Stimulated activated CD4-positive, alpha-beta T cell treated with anti-CD3 and anti-CD28 coated beads, Interleukin-15, amount 100 ng/mL, for 48 hours (primary cell): ENCODE measurements at places on chromosomes 4 and X.

GRCh38 chrX:124641737-124642491, 295.6 kb downstream of the SH2D1A start:
- DNase-seq = no peak

- DNase-seq = no peak
Measured at GRCh38 chr4:46894826-46895225, 14.2 kb downstream of the COX7B2 start.

- no peak for DNase-seq
Measured at GRCh38 chr4:2583092-2583491, 46.6 kb downstream of the FAM193A start.

- no peak for DNase-seq
Measured at GRCh38 chrX:139930916-139931645, 1.8 kb downstream of the ATP11C start.

DNA sequence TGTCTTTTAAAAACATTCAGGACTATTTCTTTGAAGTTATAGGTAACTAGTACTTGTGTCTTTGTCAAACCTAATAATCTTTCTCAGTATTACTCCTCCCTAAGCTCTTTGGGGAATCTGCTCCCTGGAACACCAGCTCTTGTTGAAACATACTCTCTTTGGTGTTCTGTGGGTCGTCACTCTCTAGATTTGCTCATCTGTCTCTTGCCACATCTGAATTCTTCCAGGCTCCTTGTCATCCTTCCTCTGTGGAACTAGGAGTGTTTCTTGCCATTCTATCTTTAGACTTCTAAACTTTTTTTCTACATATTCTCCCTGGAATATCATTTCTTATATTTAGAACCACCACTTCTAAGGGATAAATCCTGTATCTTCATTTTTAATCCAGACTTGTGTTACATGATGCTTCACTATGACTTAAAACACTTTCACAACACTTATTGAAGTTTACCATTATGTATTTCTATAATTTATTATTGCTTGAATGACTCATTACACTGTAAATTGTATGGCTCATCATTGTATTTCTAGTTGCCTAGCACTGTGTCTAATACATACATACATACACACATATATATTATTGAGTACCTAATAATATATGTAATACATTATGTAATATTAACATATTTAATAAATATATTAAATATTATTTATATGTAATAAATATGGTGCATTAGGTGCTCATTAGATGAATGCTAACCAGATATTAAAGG, 186.1 kb downstream of the TMA16 start:
- no peak for DNase-seq

DNA sequence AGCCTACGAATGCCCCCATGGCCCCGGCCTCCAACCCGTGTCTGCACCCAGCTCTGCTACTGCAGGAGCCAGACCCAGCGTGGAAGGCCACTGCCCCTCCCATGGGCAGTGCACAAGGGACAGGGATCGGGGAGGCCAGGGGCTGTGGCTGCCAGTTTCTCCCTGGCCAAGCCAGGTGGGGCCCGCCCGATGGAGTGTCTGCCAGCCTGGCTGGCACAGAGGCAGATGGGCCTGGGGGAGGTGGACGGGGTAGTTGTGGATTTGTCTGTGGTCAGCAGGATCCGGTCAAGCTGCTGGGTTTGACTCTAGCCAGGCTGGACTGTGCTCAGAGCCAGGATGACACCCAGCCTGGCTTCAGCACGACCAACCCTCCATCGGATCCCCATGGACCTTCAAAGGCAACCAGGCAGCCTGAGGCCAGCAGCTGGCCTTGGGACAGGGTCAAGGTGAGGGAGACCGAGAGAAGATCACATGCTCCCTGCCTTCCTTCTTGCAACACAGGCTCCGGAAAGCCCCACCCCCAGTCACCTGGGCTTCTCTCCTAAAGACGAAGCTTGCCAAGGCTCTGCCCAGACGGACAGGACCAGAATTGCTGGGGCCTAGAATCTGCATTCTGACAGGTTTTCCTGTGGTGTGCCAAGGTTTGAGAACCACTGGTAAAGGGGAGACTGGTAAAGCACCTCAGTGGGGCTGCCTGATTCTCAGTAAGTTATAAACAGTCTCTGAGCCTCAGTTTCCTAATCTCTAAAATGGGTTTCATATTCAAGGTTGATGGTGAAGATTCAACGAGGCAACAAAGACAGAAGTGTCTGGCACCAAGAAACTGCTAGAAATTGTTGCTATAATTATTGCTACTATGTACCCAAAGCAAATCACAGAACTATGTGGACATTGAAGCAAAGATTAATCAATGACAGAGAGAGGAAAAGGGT, 78.6 kb downstream of the PPP2R2C start:
- DNase-seq = no peak

GRCh38 chr4:171583790-171584189, 229.4 kb upstream of the GALNTL6 start:
- no peak for DNase-seq

GRCh38 chrX:67351411-67351810, 192.4 kb upstream of the AR start:
- no peak for DNase-seq

DNA sequence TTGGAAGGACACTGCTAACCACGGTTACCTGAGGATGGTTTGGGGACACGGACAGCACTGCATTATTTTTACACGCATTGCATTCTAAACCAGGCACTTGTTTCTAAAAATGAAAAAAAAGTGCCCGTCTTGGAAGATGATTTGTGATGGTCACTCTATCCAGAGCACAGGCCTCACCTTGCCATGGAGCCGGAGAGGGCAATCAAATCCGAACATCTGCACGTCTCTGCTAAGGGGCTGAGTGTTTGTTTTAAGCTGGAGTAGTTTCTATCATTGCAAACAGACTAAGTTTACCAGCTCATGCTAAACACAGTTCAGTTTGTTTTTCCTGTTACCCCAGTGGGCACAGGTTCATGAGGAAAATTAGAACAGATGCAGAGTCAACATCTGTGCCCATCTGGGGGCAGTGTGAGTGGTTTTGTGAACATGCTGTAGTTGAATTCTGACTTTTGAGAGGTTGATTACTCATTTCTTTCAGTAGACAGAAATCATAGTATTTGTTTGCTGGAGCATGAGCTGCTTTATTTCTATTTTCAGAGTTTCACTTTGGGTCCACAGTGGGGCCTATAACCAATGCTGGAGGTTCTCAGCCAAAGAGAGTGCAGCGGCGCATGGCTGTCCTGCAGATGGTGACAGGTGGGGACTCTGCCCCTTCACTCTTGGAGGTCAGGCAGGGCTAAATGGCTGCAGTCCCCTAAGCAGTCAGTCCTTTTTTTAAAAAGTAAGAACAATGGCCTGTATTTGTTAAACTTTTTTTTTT, 65.4 kb upstream of the ENPP6 start:
- DNase-seq = peak; percentile 37

DNA sequence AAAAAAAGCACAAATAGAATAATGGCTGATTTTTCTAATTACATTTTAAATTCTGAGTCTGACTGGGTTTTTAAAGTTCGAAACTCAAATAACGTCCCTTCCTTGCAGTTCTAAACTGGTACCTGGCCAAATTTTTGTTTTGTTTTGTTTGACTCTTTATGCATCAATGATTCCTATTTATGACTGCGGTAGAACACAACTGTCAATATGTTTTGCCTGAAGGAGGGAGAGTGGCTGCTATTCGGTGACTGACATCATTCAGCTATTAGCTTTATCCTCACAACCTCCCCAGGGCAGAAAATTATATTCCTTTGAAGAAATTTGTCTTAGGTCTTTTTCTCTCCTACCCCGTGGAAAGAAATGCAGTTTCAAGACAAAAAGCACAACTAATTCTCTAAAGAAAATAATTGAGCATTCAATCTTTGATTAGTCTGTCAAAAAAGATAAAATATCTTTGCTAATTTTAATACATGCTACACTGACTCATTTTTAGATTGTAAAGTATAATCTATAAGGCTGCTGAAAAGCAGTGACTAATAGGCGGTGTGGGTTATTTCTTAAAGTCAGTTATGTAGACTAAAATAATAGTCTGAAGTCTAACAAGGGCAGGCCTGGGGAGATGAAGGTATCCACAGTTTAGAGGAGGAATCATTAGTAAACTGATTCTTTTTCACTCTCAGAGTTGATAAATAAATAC, 61.9 kb downstream of the TMEM150C start:
- no peak for DNase-seq

- DNase-seq = peak; percentile 45
Measured at GRCh38 chr4:165493359-165493758, 114.6 kb downstream of the CPE start.

GRCh38 chr4:81360737-81361136, 111.0 kb downstream of the RASGEF1B start:
- DNase-seq = no peak

DNA sequence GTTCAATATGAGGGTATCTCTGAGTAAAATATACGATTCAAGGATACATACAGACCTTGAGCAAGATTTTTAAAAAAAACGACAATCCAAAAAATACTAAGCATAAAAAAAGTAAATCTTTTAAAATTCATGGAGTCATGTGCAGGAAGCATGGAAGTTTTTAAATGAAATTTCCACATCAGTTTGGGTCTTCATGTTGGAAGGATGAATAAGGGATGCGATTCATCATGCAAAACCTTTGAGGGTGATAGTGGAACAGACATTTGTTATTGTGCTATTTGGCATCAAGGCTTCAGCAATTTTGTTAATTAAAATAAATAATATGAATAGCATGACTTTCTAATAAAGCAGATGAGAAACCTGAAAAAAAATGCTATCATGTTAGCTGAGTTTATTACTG, 815.0 kb upstream of the PCDH10 start:
- DNase-seq = no peak

- no peak for DNase-seq
Measured at GRCh38 chr4:111630705-111631104, 514.5 kb upstream of the FAM241A start.

DNA sequence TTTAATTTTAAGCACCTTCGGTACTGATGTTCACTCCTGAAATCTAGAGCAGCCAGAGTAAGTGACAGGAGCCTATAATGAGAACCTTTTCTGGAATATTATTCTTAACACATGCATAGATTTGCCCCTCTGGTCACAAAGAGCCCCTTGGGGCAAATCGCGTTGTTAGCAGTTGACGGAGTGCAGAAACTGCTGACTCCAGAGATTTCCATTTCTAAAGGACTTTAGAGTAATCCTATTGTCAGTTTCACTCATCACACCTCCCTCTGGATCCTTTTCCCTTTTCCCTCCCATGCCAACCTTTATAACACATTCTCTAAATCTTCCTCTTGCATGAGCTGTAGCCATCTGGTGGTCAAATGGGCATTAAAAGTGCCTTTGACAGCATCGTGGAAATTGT, 264.9 kb upstream of the PRPS2 start:
- no peak for DNase-seq

DNA sequence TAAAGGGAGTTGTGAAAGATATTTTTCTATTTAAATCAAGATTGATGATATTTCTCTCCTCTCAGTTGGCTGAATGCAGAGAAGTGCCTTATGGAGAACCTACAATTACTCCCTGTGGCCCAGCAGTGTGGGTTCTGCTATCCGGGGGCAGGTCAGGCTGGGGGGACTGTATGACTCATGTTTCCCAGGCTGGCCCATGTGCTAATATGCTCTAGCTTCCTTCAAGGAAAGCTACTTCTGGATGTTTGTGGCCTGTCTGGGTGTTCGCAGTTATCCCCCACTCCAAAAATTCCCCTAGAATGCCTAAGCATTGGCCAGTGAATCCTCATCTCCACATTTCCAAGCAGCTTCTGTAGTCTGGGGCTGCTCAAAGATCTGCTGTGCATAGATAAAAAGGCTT, 58.9 kb upstream of the SPP1 start:
- DNase-seq = no peak

DNA sequence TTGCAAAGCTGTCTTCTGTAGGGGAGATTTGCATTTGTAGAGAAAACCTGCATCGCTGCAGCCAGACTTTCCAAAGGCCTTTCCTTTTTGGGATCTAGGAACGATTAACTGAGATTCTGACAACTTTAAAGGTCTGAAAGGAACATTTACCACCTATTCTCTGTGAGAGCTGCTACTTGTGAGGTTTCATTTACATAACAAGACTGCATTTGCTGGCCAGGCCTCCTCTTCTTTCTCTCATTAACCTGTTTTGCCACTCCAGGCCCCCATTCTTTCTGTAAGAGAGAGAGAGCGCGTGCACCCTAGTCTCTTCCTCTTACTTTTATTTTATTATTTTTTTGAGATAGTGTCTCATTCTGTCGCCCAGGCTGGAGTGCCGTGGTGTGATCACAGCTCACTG, 31.6 kb downstream of the TMEM31 start:
- DNase-seq = no peak

DNA sequence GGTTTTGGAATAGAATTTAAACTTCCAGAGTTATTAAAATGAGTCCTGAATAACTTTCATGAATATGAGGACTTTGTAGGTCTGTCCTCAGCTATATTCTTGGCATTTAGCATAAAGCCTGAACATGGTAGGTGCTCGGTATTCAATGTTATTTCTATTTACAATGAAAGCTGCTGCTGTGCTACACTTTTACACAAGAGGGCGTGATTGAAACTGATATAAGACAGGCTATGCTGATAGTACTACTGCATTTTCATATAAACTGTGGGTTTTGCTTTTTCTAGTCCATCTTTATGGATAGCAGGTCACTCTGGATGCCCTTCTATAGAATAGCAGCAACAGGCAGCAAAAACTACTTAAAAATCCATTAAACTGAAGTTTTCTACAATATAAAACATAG, 12.3 kb upstream of the GNPDA2 start:
- DNase-seq = no peak

DNA sequence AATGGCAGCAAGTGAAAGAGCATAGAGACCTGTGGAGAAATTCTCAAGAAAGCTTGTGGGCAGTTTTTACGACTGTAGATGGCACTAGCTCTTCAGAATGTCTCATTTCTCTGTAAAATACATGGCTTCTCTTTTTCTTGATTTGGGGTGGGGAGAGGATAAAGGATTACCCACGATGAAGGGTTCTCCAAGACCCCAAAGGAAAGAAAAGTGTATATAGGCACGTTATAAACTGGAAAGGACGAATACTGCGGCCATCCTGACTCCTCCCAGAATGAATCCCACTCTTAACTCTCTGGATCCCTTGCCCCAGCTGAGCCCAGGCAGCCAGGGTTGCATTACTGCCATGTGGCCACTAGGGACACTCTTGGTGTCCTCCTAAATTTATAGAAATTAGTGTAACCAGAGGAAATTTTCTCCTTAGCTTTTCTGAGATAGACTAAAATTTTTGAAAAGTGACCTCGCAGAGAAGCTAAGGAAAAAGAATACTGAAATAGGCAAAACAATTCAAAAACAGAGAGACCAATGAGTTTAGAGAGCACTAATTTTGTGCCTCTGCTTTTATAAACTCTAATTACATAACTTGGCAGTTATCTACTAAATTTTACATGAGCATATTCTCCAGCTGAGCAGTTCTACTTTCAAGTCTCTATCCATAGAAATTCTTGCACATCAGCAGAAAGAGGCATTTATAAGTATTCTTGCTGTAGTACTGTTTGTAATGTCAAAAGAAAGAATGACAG, 37.8 kb upstream of the PCDH19 start:
- DNase-seq = no peak

GRCh38 chr4:99462875-99463464, 27.8 kb upstream of the ADH7 start:
- DNase-seq = peak; percentile 20

GRCh38 chr4:4719436-4719835, 140.0 kb upstream of the MSX1 start:
- no peak for DNase-seq

- DNase-seq = no peak
Measured at GRCh38 chr4:10162341-10163000, 45.9 kb upstream of the WDR1 start.
